ENCODE measurements at places on chromosomes 5 and 9. TPM values are rescaled to one million over a fixed set of nuclear protein-coding genes. Genes with fewer than 3 reads are reported as not detected.

- peaks cover 41% of the 10 kb centered on the region for H3K27me3 ChIP-seq
- no peaks in the 10 kb centered on the region for H3K36me3 ChIP-seq
- H3K4me3 ChIP-seq, result no peak overlapping the region
- H3K27ac ChIP-seq, result no peak overlapping the region
Observed at GRCh38 chr9:114936581-114936980, 6.2 kb upstream of the TNFSF8 start.

- peaks cover 6% of the 10 kb centered on the region for H3K27me3 ChIP-seq
- no peak overlapping the region for H3K27ac ChIP-seq
- no peak overlapping the region for H3K4me3 ChIP-seq
- no peaks in the 10 kb centered on the region for H3K36me3 ChIP-seq
- no peaks in the 10 kb centered on the region for H3K4me1 ChIP-seq
Observed at GRCh38 chr5:7016999-7017747, 303.9 kb downstream of the TENT4A start.

GRCh38 chr9:81069038-81069795, 620.1 kb downstream of the TLE1 start:
- DNase-seq, result no peak
- H3K4me3 ChIP-seq, result no peak overlapping the region
- H3K27me3 ChIP-seq, result no peaks in the 10 kb centered on the region
- H3K4me1 ChIP-seq, result no peaks in the 10 kb centered on the region
- no peaks in the 10 kb centered on the region for H3K36me3 ChIP-seq

- DNase-seq, result no peak
- no peak overlapping the region for H3K4me3 ChIP-seq
- no peaks in the 10 kb centered on the region for H3K4me1 ChIP-seq
- no peaks in the 10 kb centered on the region for H3K36me3 ChIP-seq
- H3K27ac ChIP-seq, result no peak overlapping the region
Observed at GRCh38 chr9:81108391-81108790, 581.0 kb downstream of the TLE1 start.

The GMCL2 gene
- total RNA-seq, result not detected

DNA sequence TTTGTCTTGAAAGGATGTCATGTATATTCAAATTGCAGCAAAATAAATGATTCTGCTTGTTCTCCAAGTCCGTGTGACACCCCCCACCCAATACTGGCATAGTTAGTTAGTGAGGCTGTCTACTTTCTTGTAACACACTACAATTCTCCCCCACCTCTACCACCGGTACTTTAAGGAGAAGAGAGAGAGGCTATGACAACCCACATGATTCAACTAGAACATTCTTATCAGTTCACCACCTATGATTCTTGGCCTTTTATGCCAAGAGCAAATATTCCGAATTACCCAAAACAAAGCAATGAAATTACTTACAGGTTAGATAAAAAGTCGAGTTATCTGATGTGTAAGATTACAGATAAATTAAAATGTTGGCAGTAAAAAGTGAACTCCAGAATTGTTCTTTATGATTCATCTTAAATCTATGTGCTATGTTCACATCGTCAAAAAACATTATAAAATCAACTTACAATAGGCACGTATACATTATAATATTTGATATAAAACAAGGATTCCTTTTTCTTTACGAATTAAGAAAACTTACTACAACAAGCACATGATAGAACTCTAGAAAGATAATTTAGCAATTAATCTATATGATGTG, 14.4 kb downstream of the MEF2C start:
- H3K4me1 ChIP-seq, result peaks cover 58% of the 10 kb centered on the region
- no peak overlapping the region for H3K4me3 ChIP-seq
- H3K27ac ChIP-seq, result no peak overlapping the region
- no peaks in the 10 kb centered on the region for H3K36me3 ChIP-seq
- no peaks in the 10 kb centered on the region for H3K27me3 ChIP-seq

DNA sequence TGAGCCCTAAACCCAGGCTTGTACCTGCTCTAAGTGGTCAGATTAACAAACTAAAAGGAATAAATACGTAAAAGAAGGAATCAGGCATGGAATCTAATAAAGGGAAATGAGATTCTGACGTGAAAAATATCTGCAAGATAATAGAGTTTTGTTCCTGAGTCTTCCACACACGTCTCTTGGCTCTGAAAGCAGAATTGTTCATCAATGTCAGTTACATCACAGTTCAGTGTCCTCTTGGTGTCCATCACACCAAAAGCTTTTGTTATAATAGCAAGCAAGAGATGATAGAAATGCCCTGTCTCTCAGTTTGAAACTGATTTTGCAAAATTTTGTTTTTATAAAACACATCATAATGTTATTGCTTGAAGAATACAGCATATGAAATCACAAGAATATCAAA, 34.7 kb upstream of the NMUR2 start:
- H3K27ac ChIP-seq, result no peak overlapping the region
- DNase-seq, result no peak
- no peaks in the 10 kb centered on the region for H3K4me1 ChIP-seq
- no peak overlapping the region for H3K4me3 ChIP-seq

GRCh38 chr5:54547711-54548250, 30.2 kb downstream of the SNX18 start:
- no peak overlapping the region for H3K4me3 ChIP-seq
- peaks cover 34% of the 10 kb centered on the region for H3K4me1 ChIP-seq
- no peaks in the 10 kb centered on the region for H3K27me3 ChIP-seq
- peaks cover 7% of the 10 kb centered on the region for H3K36me3 ChIP-seq
- peak overlapping the region; percentile 33 for H3K27ac ChIP-seq

GRCh38 chr5:98783051-98783649, 9.7 kb downstream of the RGMB start:
- H3K27ac ChIP-seq, result no peak overlapping the region
- DNase-seq, result no peak
- no peak overlapping the region for H3K4me3 ChIP-seq
- H3K27me3 ChIP-seq, result no peaks in the 10 kb centered on the region
- peaks cover 9% of the 10 kb centered on the region for H3K36me3 ChIP-seq
- peaks cover 78% of the 10 kb centered on the region for H3K4me1 ChIP-seq

GRCh38 chr9:7137040-7137439, 379.3 kb downstream of the KDM4C start:
- H3K4me1 ChIP-seq, result no peaks in the 10 kb centered on the region
- H3K27ac ChIP-seq, result no peak overlapping the region
- H3K36me3 ChIP-seq, result peaks cover 7% of the 10 kb centered on the region
- DNase-seq, result no peak
- H3K27me3 ChIP-seq, result no peaks in the 10 kb centered on the region

- no peak for DNase-seq
- no peak overlapping the region for H3K27ac ChIP-seq
- H3K4me3 ChIP-seq, result no peak overlapping the region
- H3K27me3 ChIP-seq, result no peaks in the 10 kb centered on the region
- no peaks in the 10 kb centered on the region for H3K36me3 ChIP-seq
Observed at GRCh38 chr5:156824800-156825199, 25.3 kb upstream of the PPP1R2B start.

DNA sequence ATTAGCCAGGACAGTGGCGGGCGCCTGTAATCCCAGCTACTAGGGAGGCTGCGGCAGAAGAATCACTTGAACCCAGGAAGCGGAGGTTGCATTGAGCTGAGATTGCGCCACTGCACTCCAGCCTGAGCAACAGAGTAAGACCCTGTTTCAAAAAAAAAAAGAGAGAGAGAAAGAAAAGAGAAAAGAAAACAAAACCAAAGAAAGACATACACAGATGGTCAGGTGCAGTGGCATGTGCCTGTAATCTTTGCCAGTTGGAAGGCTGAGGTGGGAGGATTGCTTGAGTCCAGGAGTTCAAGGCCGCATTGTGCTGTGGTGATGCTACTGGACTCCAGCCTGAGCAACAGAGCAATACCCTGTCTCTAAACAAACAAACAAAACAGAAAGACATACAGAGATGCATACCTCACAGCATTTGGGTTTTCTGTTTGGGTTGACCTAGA, 10.0 kb upstream of the PSAT1 start:
- no peak for DNase-seq
- H3K27ac ChIP-seq, result no peak overlapping the region
- H3K27me3 ChIP-seq, result peaks cover 33% of the 10 kb centered on the region
- H3K4me3 ChIP-seq, result no peak overlapping the region
- H3K36me3 ChIP-seq, result no peaks in the 10 kb centered on the region
- peaks cover under 1% of the 10 kb centered on the region for H3K4me1 ChIP-seq

DNA sequence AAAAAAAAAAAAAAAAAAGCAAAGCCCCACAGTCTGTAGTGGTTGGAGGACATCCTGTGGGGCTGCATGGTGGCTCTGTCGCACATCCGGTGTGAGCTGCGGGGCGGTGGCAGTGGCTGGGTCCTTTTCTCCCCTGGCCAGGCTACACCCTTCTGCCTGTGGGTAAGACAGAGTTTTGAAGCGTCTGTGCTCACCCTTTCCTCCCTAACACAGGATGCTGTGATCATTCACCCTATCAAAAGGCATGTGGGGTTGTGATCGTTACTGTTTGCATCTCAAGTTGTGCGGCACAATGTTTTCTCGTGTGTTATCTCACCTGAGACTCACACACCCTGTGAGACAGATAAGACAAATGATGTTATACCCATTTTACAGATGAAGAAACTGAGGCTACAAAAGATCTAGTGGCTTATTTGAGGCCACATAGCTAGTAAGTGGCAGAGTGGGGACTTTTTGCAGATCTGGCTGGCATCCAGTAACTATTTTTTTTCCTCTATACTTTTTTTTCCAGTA, 17.5 kb downstream of the IRF1 start:
- H3K27ac ChIP-seq, result peak overlapping the region; percentile 89
- DNase-seq, result peak; percentile 14
- H3K4me3 ChIP-seq, result no peak overlapping the region

DNA sequence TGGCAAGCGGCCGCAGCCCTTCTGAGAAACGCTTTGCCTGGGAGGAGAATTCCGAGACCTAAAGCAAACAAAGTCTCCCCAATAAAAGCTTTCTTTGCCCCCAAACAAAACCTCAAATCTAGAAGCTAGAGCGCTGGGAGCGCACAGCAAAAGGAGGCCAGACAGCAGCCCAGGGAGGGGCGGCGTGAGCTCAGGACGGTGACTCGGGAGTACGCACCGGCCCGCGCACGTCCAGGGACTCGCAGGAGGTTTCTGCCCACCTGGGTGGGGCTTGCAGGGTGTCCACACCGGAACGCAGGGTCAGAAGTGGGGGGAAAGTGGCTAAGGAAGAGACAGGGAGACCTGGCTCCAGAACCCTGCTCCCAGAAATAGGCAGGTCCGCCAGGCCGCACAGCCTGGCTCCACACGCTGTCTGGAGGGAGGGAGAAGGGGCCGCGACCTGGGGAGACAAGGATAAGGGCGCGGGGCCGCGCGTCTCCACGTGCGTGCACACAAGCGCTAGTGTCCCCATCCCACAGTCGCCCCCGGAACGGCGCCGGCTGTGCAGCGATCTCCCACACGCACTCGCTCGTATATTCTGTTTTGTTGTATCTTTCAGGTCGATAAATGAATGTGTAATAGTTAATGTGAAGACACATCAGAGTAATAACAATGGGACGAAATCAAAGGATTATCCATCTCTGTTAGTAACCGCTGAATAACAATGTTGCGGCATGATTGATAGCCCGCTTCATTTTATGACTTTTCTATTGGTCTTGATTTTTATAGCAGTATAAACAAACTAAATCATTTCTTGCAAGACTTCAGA, 2.3 kb upstream of the OTP start:
- H3K4me3 ChIP-seq, result no peak overlapping the region
- no peaks in the 10 kb centered on the region for H3K36me3 ChIP-seq
- peaks cover 58% of the 10 kb centered on the region for H3K4me1 ChIP-seq
- DNase-seq, result no peak
- H3K27me3 ChIP-seq, result peaks cover 100% of the 10 kb centered on the region
- H3K27ac ChIP-seq, result no peak overlapping the region

The COL5A1 gene
- total RNA-seq, result 13.9 TPM

The PFN3 gene
- total RNA-seq, result not detected

DNA sequence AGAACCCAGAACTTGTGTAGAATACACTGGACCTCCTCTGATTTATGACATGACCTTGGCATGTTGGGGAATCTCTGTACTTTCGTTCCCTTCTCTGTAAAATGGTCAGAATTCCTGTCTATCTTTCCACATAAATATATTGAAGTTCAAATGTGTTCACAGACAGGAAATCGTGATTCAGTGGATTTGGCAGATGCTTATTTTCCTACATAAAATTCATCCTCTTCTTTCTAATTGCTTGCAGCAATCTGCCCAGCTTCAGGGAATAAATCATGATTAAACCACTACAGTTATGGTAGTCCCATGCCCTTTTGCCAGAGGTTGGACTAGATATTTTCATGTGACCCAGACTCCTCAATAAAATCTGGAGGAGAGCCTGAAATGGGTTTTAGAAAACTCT, 52.1 kb upstream of the ARL15 start:
- DNase-seq, result no peak
- H3K4me3 ChIP-seq, result no peak overlapping the region
- H3K4me1 ChIP-seq, result peaks cover 38% of the 10 kb centered on the region
- no peak overlapping the region for H3K27ac ChIP-seq
- no peaks in the 10 kb centered on the region for H3K27me3 ChIP-seq
- no peaks in the 10 kb centered on the region for H3K36me3 ChIP-seq

GRCh38 chr9:87889882-87890252, 7.2 kb downstream of the SPATA31E1 start:
- no peaks in the 10 kb centered on the region for H3K4me1 ChIP-seq
- DNase-seq, result no peak
- H3K27ac ChIP-seq, result no peak overlapping the region

- peaks cover 22% of the 10 kb centered on the region for H3K4me1 ChIP-seq
- no peaks in the 10 kb centered on the region for H3K27me3 ChIP-seq
- H3K27ac ChIP-seq, result no peak overlapping the region
- peak; percentile 4 for DNase-seq
Observed at GRCh38 chr5:172096207-172096940, 89.9 kb upstream of the FBXW11 start.

GRCh38 chr5:176574297-176574591, 25.1 kb downstream of the CDHR2 start:
- no peak overlapping the region for H3K27ac ChIP-seq
- no peak for DNase-seq

The ZBTB5 gene
- 4.9 TPM for total RNA-seq

GRCh38 chr5:76974785-76975184, 21.9 kb downstream of the CRHBP start:
- H3K36me3 ChIP-seq, result no peaks in the 10 kb centered on the region
- H3K27ac ChIP-seq, result no peak overlapping the region
- H3K4me1 ChIP-seq, result no peaks in the 10 kb centered on the region
- peaks cover 13% of the 10 kb centered on the region for H3K27me3 ChIP-seq
- H3K4me3 ChIP-seq, result no peak overlapping the region

DNA sequence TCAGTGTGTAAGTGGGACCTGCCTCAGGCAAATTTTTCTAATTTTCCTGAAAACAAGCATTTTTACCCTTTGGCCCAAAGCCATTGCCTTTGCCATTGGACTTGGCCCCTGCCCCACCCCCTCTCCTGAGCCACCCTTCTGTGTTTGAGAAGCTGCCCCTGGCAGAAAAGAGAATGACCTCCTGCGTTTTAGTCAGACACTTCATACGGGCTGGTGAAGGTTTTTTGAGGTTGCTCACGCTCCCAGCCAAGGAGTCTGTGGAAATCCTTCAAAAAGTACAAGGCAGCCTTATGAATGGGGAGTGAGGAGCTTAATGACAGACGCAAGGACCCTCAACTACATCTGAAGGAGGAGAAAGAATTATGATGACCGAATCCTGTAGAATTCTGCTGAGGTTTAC, 308.9 kb downstream of the SLIT3 start:
- no peaks in the 10 kb centered on the region for H3K36me3 ChIP-seq
- no peak overlapping the region for H3K4me3 ChIP-seq
- H3K4me1 ChIP-seq, result peaks cover 10% of the 10 kb centered on the region
- H3K27me3 ChIP-seq, result peaks cover 41% of the 10 kb centered on the region

GRCh38 chr9:133976191-133976861, 15.8 kb downstream of the VAV2 start:
- no peak overlapping the region for H3K27ac ChIP-seq
- peak; percentile 5 for DNase-seq
- no peaks in the 10 kb centered on the region for H3K27me3 ChIP-seq

- no peak for DNase-seq
- H3K27ac ChIP-seq, result peak overlapping the region; percentile 98
- peak overlapping the region; percentile 87 for H3K4me3 ChIP-seq
- peaks cover 15% of the 10 kb centered on the region for H3K36me3 ChIP-seq
Observed at GRCh38 chr9:121363622-121363961, 6.5 kb downstream of the STOM start.
